ENCODE measurements at places on chromosomes 12 and 14.

DNA sequence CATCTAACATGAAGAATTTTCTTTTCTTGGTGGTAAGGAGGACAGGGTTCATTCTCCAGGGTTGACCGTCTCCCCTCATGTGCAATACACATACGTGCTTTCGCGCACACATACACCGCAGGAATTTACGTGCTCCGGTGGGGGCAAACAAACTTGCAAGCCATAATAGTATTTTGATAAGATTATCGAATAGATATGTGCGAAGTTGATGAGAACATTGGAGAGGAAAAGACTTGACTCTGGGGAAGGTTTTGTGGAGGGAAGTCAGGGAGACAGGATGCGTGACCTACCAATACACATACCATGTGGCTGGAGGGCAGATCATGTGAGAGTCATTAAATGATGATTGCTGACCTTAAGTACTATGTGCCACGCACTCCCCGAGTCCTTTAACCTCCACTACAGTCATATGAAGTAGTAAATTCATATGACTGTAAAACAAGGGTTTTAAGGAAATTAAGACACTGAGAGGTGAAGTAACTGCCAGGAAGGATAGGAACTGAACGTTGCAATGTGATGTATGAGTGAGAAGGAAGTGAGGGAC lies 921 bp downstream of the RAD51B start:
- no peak for DNase-seq

DNA sequence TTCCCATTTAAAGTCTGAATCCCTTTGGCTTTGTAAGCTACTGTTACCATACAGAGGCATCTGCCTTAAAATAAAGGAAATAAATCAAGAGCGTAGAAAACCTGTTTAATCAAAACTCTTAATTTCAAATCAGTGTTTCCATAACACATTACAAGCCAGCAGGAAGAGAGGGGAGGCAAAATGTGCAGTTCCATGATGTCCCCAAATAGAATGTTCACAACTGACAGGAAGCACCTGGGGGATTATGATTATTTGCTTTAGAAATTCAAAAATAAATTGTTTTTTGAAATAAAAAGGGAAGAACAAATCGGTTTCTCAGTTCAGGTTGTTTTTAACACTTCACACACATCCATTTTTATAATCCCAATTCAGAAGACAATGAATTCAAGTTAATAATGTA lies 21.4 kb downstream of the SOCS2 start:
- no peak for DNase-seq

- DNase-seq, result peak; percentile 97
Measured at GRCh38 chr12:111685811-111686573, at the start of the genes ACAD10 and BRAP. Gene ACAD10, plus strand, starts transcription at chr12:111686053. Its CDS starts 6,657 bp downstream, at chr12:111692710. Gene BRAP, minus strand, starts transcription at chr12:111685956. Its CDS starts 164 bp downstream, at chr12:111685792.

DNA sequence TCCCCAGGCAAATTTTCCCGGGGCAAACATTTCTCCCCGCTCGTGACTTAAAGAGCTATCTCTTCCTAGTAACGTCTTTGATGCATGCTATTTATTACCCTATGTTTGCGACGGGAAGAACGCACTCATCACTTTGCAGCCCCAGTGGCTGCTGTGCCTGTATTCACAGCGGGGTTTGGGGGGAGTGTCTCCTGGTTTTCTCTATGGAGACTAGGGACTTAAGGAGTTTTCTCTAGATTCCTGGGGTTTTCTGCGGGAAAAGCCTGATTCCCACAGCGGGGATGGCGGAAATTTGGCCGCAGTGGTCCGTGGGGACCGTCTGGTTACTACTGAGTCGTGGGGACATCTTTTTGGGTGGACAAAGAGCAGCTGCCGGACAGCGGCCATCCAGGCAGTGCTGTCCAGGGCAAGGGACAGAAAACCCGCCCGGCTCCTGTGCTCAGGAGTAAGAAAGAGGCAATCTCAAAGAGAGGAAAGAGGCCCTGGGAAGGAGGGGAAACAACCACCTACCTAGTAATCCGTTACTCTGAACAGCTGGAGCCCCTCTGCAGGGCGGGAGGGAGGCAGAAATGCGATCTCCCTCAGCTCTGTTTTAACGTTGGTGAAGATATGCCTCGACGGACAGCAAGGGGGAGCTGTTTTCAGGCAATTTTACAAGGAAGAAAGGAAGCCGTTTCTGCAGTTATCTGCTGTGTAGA lies 771 bp upstream of the AVPR1A start:
- DNase-seq, result peak; percentile 68

DNA sequence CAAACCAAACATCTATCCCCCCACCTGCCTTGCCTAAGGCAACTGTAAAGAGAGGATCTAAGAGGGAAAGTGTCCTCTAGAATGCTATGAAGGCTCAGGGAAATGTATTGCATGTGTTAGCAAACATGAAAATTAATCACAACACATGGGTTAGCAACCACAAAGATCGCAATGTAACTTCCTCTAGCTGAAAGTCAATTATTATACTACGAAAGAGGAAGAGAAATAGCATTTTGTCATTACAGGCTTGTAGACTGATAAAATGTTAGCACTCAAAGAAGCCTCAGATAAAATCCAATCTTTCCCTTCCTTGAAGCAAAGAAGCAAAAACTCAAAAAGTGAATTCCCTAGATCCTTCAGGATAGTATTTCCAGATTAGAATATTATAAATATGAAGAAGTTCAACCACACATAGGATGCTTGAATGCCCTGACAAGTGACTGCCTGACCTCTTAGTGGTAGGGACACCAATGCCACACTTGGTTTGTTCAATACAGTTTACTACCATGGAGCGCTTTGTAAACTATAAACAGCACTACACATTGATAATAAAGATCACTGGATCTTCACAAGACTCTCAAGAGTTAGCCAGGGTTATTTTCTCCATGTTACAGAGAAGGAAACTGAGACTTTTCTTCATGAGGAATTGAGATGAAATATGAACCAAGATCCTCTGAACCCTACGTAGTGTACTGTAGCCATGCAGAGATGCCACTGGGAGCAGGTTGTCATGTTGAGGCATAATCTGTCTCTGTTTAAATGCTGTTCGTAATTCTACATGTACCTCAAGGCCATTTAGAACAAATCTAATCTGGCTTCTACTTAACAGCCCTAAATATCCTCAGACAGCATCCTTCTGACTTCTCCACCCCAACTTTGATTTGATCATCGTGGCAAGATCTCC lies 100.7 kb downstream of the ITPR2 start:
- no peak for DNase-seq

GRCh38 chr14:76808990-76809389 lies 3.7 kb downstream of the ANGEL1 start:
- no peak for DNase-seq

DNA sequence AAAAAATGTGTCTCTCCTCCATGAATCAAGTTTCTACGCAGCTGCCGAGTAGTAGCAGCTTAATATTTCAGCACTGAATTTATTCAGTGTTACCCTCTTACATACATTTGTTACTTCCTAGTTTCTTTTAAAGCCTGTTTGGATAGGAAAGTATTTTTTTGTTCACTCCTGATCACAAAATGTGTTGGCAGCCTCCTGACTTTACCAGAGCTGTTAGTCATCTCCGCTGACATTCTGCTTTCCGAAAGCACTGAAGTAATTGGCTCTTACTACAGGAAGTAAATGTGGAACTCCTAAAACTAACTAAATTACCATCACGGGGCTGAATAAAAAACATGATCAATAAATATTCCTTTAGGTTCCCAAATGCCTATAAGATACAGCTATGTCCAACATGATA lies 225.5 kb downstream of the EPS8 start:
- DNase-seq, result peak; percentile 4

DNA sequence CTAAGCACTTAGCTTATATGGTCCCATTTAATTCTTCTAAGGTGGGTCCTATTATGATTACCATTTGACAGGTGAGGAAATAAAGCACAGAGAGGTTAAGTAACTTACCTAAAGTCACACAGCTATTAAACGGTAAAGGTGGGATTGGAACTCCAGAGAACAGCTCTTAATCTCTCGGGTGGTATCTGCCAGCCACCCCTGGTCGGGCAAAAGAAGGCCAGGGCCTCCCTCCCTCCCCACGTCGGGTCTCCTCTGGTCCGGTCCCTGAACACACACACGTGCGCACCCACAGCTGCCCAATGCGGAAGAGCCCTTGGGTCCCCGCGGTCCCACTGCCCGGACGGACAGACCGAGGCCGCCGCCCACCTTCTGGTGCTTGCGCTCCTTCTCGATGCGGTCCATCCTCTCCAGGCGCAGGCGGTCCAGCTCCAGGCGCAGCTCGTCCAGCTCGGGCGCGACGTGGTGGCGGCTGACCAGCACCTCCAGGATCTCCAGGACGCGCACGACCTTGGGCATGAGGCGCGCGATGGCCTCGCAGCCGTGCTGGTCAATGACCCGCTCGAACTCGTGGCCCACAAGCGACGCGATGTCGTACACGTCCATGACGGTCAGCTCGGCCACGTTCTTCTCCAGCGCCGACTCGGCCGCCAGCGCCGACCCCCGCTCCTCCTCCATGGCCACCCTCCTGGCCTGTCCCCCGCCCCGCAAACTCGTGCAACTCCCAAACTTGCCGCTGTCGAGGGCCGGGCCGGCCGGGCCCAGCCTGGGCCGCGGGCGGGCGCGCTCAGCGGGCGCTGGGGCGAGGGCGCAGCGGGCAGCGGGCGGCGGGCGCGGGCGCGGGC lies 490 bp downstream of the RILPL1 start:
- DNase-seq, result peak; percentile 51

GRCh38 chr12:26043135-26044006 lies 81.5 kb downstream of the BHLHE41 start:
- DNase-seq, result no peak

DNA sequence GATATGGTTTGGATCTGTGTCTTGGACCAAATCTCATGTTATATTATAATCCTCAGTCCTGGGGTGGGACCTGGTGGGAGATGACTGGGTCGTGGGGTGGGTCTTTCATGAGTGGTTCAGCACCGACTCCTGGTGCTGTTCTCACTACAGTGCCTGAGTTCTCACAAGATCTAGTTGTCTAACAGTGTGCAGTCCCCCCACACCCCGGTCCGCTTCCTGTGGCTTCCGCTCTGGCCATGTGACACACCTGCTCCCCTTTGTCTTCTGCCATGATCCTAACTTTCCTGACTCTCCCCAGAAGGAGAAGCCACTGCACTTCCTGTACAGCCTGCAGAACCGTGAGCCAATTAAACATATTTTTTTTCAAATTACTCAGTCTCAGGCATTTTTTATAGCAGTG lies 1262.2 kb downstream of the TMEM121 start:
- no peak for DNase-seq

DNA sequence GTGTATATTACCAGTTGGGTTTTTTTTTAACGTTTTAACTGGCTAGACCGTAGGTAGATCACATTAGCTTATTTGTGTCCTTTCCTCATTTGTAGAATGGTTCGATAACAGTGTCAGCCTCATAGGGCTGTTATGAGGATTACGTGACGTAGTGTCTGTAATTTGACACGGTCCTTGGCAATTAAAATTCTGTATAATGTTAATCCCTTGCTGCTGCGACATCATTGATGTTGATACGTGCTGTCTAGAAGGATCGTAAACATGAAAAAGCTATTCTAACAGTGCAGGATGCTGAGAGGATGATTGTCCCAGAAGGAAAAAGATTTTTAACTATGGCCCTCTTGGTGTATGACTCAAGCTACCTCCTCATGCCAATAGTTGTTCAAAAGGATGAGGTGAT lies 50.9 kb downstream of the HSP90AA1 start:
- DNase-seq, result no peak

GRCh38 chr12:62930546-62931425 lies 4.2 kb downstream of the PPM1H start:
- DNase-seq, result no peak

GRCh38 chr12:90925562-90925961 lies 29.4 kb downstream of the CCER1 start:
- no peak for DNase-seq

DNA sequence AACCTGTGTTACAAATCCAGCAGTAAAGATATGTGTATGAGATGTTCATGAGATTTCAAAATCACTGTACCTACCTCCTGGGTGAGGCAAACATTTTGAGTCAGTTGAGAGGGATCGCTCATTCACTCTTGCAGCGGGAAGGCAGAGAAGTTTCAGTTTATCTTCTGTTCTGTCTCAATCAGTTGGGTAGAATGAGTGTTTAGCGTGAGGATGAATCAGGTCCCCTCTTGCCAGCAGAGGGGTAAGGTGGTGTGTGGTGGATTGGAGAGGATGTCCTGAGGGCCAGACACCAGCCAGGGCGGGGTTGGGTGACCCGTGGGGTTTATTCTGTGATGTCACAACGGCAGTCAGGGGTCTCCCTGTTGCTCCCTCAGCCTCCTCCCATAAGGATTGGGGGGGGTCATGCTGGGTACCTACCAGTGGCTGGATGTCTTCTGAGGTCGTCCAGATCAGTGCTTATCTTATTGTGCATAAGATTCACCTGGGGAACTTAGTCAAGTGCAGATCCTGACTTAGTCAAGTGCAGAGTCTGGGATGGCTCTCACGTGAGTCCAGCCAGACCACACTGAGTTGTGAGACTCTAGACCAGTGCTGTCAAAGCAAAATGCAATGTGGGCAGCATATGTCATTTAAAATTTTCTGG lies at the start of gene GSG1:
Gene GSG1 (minus strand): TSS at position 277 of the 643 bp plus-strand sequence. CDS start 155 bp downstream, at position 122.
- DNase-seq, result no peak

DNA sequence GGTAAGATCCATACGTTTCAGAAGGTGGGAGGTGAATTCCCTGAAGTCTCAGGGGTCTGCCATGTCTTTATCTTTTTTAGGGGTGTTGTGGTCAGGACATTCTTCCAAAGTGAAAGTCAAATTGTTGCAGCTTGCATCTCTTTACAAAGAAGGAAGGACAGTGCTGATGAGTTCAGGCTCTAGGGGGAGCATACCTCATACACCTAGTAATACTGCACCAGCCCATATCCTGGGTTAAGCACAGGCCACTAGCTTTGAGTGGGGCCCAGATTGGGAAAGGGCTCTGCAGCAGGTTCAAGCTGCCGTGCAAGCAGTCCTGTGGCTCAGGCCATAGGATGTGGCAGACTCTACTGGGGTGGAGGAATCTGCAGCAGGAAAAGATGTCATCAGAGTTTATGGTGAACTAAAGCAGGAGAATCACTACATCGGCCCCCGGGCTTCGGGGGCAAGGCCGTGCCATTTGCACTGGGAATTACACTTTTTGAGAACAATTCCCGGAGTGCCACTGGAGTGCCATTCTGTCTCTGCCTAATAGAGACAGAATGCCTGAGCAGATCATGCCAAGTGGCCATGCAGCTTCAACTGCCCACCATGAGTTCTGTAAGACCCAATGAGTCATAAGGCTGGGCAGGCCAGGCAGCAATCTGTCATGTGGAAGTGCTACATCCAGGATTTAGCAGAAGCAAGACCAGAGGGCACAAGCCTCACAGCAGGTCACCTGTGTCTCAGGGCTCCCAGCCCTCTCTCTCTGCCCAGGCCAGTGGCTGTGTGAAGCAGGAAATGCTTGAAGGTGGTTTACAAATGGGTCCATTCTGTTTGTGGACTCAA lies 32.3 kb downstream of the DIO3 start:
- no peak for DNase-seq
